ENCODE measurements at places on chromosomes 13 and 19.

DNA sequence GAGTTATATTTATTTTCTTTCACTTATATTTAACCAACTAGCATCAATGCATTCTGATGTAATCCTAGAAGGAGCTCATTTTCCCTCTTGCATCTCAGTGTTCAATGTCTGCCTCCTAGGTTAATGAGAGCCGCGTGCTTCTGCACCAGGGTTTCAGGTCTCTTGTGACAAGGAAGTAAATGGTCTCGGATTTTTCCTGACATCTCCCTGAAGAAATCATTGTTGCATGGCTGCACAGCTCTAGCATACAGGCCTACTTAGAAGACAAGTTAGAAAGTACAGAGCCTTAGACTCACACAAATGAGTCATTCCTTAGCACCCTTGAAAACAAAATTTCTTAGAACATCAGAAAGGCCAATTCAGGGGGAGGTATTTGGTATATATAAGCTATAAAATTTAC, 57.2 kb upstream of the KLF12 start:
- DNase-seq, result no peak

GRCh38 chr13:71699342-71699741, 167.7 kb downstream of the DACH1 start:
- DNase-seq, result no peak

DNA sequence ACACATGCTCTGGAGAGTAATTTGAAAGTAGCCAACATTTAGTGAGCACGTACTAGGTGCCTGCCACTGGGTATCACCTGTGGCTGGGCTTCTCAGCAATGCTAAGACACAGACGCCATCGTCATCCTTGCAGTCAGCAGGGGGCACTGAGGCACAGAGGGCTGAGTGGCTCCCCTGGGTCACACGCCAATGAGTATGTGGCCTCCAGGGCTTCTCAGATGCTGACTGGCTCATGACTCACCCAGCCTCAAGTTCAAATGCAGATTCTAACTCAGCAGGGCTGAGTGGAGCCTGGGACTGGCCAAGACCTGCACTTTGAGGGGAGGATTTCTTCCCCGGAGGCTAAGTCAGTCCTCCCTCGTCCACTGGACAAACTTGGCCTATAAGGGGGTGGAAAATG, 115.1 kb upstream of the CACNA1A start:
- DNase-seq, result peak; percentile 65

- DNase-seq, result no peak
Observed at GRCh38 chr13:95787356-95788099, 110.6 kb downstream of the DNAJC3 start.

GRCh38 chr13:69641773-69642172, 465.9 kb upstream of the ATXN8OS start:
- DNase-seq, result peak; percentile 49

DNA sequence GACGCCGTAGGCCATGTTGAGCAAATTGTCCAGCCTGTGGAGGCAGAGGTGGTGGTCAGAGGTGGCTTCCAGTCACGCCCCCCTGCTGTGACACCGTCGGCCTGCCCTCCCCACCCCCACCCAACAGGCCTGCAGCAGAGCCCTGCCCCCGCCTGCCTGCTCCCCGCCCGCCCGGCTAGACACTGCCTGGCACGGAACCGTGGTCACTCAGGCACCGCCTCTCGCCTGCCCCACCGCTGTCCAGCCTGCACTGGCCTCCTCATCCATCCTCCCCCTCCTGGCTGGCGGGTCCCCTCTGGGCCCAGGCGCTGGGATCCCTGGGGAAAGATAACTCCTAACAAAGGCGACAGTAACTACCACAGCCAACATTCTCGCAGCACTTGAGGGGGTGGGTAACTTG, 21.7 kb downstream of the PRKCSH start:
- DNase-seq, result no peak

DNA sequence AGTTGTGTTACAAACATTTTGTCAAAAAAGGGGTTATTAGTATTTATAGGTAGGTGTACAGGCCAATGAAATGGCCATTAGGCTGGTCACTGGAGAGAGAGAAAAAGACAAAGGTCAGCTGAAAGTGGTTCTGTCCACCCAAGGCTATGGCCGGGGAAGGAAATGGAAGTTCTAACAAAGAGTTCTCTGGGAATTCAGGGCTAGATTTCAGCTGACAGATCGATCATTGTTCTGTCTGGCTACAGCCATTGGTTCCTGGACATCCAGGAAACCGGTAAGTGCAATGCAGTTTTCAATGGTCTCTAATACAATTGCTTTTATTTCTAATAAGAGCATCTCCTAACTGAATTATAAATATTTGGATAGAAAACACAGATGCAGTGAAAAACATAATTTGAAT, 42.5 kb downstream of the MBNL2 start:
- no peak for DNase-seq

DNA sequence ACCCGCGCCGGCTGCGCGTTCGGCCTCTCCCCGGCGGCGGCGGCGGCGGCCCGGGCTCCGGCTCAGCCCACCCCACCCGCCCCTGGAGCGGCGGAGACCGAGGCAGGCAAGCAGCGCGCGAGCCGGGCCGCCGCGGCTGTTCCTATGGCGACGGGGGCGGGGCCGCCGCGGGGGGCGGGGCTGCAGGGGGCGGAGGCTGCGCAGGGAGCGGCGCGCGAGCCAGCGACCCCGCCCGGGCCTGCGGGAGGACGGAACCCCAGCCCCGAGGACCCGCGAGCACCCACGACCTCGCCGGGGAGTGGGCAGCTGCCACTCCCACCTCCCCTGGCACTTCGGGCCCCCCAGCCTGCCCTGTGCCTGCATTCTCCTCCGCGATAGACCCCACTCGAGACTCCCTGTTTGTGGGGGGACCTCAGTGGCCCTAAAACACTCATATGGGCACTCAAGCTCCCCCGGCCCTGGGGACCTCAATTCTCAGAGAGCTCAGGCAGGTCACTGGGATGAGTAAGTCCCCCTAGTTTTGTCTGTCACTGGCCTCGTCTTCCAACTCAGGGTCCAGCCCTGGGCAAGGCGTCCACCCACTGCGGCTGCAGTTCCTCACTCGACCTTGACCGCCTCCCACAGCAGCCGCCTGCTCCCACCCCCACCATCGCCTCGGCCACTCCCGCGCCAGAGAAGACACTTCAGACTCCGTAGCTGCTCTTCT, at the start of gene CTXN1:
CTXN1 (minus strand) TSS at position 115 of the 706 bp plus-strand sequence. CDS start 597 bp downstream, outside the sequence.
- peak; percentile 91 for DNase-seq

GRCh38 chr19:17113127-17113785, 37.7 kb downstream of the MYO9B start:
- DNase-seq, result no peak

GRCh38 chr19:49847731-49848696, 2.9 kb upstream of the PTOV1 start:
- DNase-seq, result no peak

- no peak for DNase-seq
Observed at GRCh38 chr13:80001510-80001842, 339.4 kb downstream of the SPRY2 start.

DNA sequence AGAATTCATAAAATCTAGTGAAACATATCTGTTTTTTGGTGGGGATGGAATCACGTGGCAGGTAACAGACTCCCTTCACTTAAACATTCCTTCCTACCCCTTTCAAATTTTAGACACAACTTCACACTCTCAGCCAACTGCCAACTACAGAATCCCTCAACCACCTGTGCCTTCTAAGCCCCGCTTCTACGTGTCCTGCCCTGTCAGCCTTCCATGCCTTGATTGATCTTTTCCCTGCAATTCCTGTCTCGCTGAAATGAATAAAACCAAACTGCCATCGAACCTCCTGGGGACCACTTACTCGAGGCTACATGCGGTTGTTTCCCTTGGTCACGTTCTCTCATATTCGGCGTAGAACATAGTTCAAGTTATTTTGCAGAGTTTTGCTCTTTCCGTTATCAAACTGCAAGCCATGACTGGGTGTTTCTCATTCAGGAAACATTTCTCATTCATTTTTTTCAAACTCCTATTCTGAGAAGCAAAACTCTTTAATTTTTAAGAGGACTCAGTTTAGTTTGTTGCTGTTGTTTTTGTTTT, 1.1 kb downstream of the ZNF625 start:
- peak; percentile 8 for DNase-seq

- DNase-seq, result peak; percentile 64
Observed at GRCh38 chr19:43595605-43595998, 332 bp downstream of the IRGQ start.

DNA sequence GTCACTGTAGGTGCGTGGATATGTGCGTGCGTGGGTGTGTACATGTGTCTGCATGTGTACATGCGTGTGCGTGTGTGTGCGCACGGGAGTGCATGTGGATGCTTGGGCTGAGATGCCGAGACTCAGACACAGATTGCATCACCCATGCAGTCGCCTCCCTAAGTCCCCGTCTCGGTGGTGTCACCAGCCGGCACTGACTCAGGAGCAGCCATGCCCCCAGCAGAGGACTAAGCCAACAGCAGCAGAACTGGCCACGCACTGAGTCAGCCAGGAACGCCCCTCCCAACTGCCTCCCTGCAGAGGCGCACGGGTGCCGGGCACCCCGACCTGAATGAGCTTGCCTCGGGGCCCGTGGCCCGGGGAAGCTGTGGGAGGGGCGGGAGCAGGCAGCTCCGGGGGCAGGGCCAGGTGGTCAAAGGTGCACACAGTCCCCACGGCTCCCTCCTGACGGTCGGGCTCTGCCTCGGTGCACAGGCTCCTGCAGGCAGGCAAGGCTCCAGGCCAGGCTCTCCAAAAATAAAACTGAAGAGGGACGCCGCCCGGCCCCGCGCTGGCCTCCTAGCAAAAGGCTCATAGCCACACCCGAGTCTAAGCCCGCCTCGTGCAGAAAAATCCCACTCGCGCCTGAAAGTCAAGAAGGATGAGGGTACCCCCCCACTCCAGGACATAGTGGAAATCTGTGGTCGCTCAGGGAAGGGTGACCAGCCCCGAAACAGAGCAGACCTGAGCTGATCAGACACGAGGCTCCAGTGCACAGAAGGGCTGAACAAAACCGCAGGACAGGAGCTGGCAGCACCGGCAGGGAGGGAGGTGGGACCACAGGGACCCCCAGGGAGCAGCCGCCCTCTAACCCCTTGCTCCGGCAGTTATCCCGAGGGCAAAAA, 49.2 kb downstream of the GADD45B start:
- DNase-seq, result peak; percentile 49

- DNase-seq, result peak; percentile 69
Observed at GRCh38 chr19:45768655-45768983, 433 bp downstream of the SIX5 start.

All from NCI-H69 (cell line).